ENCODE measurements at places on chromosomes 6 and 20.
A peak's percentile ranks its signal among the peaks of the same experiment; 100 is the strongest.

GRCh38 chr6:15712797-15713196 is 50.0 kb upstream of the DTNBP1 start:
- no peak for DNase-seq

GRCh38 chr20:31560094-31560745 is 44.9 kb upstream of the ID1 start:
- DNase-seq = peak; percentile 80

DNA sequence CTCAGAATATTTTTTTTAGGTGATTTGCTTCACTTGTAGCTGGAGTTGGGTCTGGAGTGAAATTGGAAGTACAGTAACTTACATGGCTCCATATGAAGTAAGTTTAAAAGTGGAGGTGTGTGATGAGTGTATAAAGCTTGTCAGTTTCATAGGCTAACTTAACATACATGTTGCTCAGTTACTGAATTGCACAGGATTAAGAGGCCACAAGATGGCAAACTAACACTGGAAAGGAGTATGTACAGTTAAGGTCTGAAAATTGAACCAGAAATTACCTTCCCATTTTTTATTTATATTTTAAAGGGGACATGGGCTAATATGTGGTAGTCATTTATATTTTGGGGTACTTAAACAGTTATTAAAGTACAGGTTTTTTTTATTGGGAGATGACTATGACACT is 45.3 kb upstream of the SMIM8 start:
- DNase-seq = peak; percentile 4

DNA sequence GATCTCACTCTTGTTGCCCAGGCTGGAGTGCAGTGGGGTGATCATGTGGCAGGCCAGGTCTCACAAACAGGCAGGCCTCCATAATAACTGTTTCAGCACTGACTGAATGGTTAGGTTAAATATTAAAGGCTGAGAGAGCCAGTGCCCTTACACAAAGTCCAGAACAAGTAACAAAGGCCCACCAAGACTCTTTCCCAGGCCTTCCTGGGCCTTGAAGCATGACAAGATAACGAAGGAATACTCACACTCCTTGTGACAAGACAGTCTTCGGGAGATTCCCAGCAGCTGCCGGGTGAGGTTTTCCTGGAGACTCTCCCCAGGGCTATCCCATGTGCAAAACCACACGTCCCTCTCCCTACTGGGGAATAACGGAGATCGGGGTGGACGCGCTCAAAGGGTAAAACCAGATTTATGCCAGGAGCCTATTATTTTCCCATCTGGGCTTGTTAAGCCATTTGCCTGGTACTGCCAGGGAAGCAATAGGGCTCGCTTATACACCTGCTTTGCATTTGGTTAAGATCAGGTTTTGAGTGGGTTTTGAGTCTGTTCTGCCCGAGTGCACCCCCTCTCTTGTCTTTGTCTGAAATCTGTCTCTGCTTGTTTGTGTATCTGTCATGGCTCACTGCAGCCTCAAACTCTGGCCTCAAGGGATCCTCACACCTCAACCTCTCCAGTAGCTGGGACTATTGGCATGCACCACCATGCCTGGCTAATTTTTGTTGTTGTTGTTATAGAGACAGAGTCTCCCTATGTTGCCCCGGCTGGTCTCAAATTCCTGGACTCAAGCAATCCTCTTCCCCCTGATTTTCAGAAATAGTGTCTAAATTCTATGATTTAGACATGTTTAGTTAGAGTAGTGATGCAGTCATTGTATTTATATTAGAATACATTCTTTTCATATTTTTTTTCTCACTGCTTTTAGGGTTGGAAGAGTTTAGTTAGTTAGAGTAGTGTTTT is 1.4 kb upstream of the ENPP3 start:
- no peak for DNase-seq

DNA sequence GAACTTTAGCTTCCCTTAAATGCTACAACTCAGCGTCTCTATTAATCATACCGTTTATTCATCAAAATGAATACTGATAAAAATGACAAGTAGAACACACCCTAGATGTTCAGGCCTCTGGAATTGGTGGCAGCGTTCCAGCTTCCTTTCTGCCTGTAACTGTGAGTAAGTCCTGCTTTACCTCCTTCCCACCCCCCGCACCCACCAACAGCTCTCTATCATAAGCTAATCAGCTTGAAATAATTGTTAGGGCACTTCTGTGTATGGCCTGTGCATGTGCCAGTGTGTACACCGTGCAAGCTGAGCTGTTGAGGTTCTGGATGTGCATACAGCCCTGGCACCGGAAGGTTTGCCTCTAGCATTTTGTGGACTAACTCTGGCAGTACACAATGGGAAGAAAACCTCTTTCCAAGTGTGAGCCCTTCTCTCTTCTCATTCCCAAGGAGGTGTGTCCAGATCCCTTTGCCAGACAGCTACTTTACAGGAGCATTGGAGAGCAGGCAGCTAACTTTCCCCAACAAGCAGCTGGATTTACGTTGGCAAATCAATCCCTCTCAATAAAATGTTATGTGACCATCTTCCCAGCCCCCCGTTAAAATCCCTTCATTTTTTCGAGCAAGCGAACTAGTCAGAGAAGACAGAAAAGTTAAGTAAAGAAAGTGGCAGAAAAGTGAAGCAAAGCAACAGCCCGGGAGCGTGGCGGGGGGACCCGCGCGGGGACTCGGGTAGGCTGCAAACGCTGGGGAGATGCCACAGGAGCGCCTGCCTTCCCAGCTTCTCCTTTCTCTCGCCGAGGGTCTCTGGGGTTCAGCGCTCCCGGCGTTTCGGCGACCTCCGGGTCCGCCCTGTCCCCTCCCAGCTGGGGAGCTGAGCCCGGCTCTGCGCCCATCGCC is 803 bp upstream of the ADGRG6 start:
- no peak for DNase-seq

Measured in CD4-positive, alpha-beta T cell treated with Interleukin-12 subunit alpha and Interleukin-12 subunit beta, for 1 hour (primary cell).